ENCODE measurements at places on chromosomes 4 and X.

- no peak for DNase-seq
These were observed 57.2 kb upstream of the HS3ST1 start for GRCh38 chr4:11485926-11486325.

DNA sequence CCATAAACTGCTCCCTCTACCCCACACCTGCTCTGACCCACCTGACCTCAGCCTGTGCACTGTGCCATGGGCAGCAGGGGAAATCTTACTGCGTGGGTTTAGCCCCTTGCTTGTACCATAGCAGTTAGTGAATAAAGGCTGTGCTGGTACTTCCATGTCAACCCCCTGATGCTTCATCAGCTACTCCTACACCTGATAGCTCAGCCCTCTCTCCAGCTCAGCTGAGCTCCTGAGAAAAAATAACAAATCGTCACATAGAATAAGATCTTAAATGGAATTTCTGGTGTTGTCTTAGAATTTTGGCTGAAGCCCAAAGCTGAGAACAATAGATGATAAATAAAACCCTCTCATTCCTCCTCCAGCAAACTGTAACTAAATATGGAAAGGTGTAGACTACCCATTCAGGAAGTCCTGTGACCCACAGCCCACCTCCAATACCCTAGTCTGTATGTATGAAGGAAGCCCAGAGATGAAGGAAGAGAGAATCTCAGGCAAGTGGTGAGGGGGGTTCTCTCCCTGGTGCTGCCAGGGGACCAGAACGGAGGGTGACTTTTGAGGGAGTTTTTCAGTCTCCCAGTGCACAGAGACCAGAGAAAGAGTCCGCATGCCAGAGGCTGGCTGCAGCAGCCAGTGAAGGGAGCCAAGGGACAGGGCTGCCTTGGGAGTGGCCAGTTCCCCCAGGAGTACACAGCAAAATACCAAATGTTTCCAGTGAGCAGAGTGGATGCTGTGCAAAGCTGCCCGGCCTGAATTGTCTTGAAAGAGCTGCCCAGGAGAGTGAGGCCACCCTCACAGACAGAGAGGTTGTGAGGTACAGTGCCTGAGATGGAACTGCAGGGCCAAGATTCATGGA is 227.3 kb downstream of the QDPR start:
- DNase-seq = no peak

GRCh38 chr4:149889991-149890390 is 74.3 kb upstream of the IQCM start:
- DNase-seq = no peak

DNA sequence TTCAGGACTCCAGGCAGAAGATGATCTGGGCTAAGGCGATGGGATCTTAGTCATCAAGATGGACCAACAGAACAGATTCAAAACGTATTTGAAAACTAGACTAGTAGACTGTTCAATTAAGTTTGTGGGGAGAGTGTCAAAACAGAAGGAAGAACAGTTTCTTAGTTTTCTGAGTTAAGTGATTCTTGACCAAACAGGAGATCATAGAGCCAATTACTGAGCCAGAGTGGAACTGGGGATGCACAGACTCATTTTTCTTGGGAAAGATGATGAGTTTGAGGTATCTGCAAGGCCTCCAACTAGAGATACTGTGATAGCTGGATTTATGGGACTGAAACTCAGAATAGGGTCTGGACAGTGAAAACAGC is 119.5 kb downstream of the REELD1 start:
- no peak for DNase-seq

- DNase-seq = no peak
These were observed 13.2 kb downstream of the RUFY3 start for GRCh38 chr4:70734971-70735370.

GRCh38 chr4:140603286-140603685 is 34.5 kb upstream of the UCP1 start:
- DNase-seq = no peak

DNA sequence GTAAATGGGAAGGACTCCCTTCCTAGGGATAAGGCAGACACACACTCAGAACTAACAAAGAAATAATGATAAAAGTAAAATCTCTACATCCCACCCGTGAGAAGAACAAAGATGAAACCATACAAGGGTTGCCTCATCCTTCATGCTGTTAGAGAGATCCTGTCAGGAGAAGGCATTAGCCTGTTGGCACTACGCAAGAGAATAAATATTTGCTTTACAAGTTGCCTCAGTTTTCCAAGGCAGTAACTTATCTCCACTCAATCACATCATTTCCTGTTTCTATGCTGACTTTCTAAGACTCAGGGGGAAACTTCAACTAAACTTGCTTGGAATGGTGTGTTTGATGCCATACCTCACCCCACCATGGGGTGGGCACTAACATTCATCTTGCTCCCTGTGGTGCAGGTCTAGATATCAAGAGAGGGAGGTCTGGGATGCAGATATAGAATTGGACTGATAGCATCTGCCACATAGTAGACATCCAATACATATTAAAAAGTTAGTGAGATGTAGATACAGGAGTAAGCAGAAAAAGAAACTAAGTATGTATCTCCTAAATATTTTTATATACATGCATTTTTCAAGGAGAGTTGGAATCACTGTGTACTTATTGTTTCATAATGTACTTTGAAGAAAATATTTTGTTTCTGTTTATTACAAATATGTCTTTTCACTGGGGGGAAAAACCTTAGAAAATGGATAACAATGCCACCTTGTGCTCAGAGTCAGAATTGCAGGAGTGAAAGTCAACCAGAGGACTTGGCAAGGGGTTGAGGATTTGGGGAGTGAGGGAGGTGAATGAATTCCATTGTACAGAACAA is 57.2 kb upstream of the BEX4 start:
- DNase-seq = no peak

GRCh38 chr4:67929426-67929825 is 33.9 kb downstream of the TMPRSS11A start:
- no peak for DNase-seq

GRCh38 chrX:41553688-41554087 is 106.5 kb downstream of the NYX start:
- no peak for DNase-seq

DNA sequence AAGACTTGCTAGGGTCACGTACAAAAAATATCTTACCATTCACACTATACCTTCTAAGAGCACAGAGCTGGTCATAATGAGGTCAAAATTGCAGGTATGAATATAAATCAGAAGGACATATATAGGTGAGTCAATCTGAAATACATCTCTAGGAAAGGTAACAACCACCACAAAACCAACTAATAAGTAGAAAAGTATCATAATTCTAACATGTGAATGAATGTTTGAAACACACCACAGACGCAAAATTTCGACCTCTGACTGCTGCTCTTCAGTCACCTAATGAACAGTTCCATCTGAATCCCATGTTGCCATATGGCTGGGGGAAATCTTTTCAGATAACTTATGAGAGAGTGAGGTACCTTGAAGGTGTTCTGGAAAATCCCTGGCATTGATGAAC is 22.1 kb downstream of the STAP1 start:
- no peak for DNase-seq

DNA sequence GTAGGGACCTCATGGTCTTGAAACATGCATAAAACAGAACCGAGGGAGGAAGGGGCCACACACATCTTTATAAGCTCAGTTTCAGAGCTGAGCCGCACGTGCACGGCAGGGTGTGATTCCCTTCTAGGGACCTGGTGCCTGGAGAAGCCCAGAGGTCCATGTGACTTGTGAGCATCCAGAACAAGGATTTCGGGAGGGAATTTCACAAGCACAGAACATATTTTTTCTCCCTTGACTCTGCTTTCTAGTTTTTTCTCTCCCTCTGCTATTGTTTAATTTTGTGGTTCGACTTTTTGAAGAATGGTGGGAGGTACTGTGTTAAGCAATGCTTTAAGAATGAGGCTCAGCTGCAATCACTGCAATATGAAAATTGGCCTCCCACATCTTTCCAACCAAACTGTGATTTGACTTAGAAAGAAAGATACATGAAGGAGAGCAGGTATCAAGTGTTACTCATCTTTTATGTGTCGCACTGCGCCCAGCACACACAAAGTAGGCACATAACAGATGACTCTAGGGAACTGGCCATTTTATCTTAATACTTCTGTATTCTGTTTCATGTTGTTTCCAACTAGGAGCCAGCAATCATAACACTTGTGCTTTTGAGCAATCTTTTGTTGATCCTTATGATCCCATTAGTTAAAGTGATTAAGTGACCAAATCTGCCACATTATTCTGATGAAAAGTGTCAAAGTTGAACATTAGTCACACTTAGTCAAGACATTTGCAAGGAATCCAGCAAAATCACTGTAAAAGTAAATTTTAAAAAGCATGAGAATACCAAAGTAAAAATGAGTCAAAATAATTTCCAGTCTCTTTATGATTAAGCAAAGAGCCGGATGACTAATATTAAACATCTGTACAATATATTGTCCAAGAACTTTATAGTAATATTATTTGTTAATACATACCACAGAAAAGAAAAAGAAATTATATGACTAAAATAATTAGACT is 86.4 kb downstream of the SHISA3 start:
- no peak for DNase-seq

GRCh38 chr4:84901740-84902281 is 64.7 kb downstream of the WDFY3 start:
- no peak for DNase-seq

- DNase-seq = no peak
These were observed 33.0 kb downstream of the PRKX start for GRCh38 chrX:3680459-3680858.

DNA sequence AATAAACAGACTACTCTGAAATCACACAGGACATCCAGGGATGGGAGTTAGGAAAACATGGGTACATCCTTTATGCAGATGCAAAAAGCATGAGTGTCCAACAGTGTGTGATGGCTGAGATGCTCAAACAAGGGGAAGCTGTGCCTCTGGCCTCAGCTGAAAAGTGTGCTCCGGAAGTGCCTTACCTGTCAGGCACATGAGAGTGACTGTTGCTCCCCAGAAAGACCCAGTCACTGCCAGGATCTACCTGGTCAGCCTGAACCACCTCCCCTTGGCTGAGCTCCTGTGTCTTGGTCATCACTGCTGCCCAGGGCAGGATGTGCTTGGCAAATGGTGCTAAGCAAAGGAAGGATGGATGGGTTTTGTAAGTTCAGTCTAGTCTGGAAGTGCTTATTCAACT is 4.0 kb downstream of the PPP2R2C start:
- no peak for DNase-seq

GRCh38 chr4:81631958-81632441 is 160.3 kb upstream of the RASGEF1B start:
- DNase-seq = peak; percentile 100

DNA sequence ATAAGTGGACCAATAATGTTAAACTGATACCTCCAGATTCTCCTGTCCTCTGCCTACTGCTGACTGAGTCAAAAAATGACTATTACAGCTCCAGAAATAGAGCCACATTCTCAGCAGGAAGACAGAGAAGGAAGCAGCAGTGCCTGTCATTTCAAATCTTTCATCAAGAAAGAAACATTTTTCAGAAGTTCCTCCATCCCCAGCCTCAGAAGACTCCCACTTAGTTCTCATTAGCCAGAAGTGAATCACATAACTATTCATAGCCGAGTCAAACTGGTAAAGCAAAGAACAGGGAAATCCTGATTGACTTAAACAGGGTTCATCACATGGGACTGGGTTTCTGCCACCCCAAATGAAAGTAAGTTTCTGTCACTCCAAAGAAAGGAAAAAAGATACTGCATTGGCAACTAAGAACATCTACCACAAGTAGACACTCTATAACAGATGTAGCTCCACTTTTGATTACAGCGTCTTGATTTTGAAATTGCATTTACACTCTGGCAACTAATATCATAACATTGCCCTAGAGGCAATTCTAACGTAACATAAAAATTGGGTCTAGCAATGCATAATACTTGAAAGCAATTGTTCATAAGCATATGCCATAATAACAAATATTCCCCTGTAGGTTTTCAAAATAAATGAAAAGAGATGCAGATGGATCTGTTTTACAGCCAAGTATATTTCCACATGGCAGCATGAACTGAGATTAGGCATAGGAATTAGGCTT is 599.8 kb downstream of the GALNTL6 start:
- no peak for DNase-seq

- DNase-seq = no peak
These were observed 89.9 kb downstream of the PLS3 start for GRCh38 chrX:115650916-115651315.

DNA sequence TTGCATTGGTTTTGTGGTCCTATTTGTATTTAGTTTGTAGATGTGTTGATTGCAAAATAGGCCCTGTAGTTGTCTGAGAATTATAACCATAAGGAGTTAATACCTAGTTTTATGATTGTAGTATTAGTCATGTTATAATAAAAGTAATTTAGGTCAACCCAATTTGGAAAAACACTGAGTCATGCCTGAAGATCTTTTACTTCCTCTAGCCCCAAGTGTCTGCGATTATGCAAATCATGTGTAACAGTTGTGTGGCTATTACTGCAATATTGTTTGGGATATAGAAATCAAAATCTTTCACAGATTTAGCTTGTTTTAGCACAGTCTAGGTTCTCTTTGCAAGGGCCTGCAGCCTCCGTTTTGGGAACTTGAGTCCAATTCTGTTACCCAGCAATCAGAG is 12.6 kb downstream of the SRD5A3 start:
- DNase-seq = no peak

- DNase-seq = peak; percentile 9
These were observed 629.1 kb upstream of the ATOH1 start for GRCh38 chr4:93199492-93199891.

- DNase-seq = no peak
These were observed 73.6 kb downstream of the TMEM156 start for GRCh38 chr4:38958453-38959190.

- DNase-seq = no peak
These were observed 149.5 kb downstream of the OR13H1 start for GRCh38 chrX:131693359-131693758.

DNA sequence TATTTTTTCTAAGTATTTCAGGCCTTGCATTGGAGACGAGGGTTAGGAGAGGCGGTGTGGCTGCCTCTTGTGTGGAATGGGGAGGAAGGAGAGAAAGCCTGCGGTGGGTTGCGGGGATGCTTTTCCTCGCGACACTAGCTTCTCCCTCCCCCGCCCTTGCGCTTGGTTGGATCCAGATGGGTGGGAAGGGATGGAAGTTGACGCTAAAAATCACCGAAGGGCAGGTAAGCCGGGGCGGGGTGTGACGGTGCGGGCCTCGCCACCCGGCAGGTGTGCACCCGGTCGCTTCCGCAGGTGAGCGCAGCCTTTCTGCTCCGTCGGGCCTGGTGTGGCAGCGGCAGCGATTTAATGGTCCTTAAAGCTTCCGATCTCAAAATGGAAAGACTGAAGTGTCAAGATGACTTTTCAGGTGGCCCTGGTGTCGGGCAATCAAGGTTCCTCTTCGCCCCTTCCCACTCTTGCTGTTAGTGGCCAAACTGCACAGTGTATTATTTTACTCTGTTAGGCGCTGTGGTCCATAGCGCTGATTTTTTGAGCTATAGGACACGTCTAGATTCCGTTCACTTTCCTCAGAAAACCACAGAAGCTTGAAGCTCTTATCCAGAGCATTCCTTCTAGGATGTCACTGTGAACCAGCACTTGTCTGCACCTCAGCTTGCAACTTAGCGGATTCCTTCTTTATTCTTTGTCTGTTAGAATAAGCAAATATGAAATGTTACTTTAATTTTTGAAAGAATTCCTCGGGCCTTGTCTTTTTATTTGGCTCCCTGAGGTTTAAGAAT is 765 bp downstream of the ENOPH1 start:
- no peak for DNase-seq

GRCh38 chr4:88097781-88098180 is 60.7 kb downstream of the ABCG2 start:
- no peak for DNase-seq

Data from epithelial cell of proximal tubule (primary cell).